ENCODE measurements at places on chromosomes 7 and 10.
A peak's percentile ranks its signal among the peaks of the same experiment; 100 is the strongest.

DNA sequence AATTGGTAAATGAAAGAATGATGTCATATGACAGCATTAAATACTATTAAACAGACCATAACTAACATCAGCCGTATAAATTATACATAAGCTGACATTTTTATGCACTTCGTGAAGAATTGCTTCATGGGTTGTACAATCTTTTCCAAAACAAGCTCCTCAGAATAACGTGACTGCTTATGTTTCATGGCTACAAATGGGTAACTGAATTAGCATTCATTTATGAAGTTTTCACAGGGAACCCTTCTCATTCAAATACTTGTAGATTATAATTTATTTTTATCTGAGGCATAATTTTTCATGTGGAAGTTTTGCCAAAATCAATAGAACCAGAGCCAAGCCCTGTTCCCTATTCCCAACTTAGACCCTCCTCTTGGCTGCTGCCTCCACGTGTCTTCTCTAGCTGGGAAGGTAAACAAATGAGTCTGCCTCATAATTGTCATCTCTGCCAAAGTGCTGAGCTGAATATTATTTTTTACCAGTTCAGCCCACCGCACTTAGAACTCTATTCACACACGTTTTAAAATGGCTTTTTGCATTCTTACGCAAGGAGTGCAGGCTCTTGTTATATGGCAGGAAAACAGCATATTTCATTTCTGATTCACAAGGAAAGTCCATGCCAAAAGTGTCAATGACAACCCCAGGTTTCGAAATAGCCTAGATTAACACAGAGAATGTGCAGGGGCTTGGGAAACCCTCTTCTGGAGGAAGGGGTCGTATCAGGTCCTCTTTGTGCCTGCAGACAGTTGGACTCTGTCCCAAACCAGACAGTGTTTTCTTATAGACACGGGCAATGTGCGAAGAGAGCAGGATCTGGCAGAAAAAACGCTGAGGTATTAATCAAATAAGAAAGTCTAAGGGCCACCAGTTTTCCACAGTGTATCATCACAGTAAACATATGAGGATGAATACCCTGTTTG is 370.7 kb upstream of the MGMT start:
- peak; percentile 77 for DNase-seq

- DNase-seq, result no peak
Observed at GRCh38 chr7:109950821-109951564, 1139.9 kb upstream of the LRRN3 start.

- no peak for DNase-seq
Observed at GRCh38 chr7:111476586-111477293, 85.6 kb downstream of the IMMP2L start.

DNA sequence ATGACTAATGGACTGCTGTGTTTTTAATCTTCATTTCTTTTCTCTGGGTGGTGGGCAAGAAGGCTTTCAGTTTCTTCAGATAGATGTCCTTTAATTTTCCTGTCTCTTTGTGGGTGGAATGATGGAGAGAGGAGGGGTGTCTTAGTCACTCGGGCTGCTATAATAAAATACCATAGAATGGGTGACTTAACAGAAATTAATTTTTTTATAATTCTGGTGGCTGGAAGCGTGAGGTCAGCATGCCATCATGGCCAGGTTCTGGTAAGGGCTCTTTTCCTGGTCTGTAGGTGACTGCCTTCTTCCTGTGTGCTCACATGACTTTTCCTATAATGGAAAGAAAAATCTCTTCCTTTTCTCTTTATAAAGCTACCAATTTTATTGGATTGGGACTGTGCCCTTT is 6.3 kb downstream of the RSBN1L start:
- DNase-seq, result no peak

DNA sequence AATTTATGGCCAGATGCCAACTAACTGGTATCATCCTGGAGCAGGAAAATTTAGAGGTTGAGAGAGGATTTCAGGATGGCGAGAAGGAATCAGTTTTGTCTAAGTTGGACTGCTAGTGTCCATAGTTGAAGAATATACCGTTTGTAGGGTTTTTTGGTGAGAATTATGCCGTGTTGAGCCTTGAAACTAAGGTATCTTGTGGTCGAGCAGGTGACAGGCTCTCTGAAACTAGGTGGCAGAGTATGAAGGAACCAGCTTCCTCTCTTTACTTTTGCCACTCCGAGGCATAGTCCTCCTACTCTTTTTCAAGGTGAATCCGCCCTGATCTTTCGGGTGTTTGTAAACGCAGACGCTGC is 9.7 kb downstream of the MDFIC start:
- DNase-seq, result no peak

- DNase-seq, result peak; percentile 40
Observed at GRCh38 chr7:140674356-140674800, 1.6 kb downstream of the ADCK2 start.

DNA sequence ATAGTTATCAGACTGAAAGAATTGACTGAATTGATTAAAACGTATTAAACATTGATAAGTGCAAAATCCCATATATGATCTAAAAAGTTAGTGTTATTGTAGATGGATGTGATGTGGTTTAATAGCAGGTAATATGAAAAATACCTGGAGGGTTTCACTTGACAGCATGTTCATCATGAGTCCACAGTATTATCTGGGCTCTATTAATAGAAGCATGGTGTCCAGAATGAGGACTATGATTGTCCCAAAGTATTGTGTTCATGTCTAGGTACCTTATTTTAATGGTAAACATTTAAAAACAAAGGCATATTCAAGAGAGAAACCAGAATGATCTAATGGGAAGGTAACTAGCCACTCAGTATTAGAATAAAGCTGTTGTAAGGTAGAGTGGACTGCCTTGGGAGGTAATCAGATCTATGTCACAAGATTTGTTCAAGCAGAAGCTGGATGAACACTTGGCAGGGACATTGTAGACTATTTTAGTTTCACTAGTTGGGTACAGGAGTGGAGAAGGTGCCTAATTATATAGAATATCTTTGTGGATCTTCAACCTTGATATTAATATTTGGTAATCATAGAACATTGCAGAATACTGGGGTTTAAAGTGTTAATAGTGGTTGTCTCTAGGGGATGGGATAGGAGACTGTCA is 43.5 kb downstream of the MCU start:
- no peak for DNase-seq

DNA sequence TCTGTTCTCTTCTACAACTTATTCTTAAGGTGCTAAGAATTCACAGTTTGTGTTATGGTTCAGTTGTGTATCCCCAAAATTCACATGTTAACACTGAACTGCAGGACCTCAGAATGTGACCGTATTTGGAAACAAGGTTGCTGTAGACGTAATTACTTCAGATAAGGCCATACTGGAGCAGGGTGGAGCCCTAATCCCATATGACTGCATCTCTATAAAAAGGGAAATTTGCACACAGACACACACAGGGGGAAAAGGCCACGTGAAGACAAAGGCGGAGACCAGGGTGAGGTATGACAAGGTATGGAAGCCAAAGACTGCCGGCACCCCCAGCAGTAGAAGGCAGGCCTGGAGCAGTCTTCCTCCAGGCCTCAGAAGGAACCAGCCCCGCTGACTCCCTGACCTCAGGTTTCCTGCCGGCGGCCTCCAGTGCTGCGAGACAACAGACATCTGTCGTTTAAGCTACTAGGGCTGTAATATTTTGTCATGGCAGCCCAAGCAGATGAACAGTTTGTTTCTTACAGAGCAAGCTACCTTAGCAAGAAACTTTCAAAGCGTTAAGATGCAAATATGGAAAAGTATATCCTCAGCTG is 98.7 kb downstream of the PROSER2 start:
- DNase-seq, result no peak

GRCh38 chr10:112434988-112435619 is 11.6 kb downstream of the ZDHHC6 start:
- DNase-seq, result no peak

- no peak for DNase-seq
Observed at GRCh38 chr10:118694848-118695247, 59.9 kb downstream of the CACUL1 start.

DNA sequence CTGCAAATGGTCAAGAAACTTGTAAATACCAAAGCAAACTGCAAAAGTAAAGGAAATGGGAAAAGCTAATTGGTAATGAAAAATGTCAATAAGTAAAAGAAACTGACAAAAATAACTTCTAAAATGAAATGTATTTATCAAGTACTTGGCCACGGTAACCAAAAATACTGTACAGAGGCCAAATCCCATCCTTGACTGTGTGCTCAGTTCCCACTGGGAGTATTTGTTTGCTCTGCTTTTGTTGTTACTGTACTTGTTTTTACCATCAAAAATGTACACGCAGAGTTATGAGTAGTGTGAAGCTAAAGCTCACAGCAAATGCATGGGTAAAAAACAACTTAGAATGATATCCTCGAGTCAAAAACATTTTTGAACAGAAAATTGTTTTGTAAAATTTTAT is 31.1 kb downstream of the ENKUR start:
- no peak for DNase-seq

DNA sequence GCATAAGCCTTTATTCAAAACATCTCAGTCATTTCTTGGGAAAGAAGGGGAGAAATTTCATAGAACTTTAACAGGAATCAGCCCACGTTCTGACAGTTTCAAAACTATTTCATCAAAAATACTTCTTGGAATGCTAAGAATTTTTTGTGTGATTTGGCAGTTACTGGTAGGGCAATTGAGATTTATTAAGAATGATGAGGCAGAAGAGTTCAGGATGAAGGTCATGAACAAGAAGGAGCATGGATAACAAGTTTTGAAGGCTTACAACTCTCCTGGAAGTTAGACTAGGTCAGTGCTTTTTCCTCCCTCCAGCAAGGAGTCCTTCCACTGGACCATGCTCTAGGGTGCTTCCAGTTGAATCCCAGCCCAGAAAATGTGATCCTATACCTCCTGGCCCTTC is 569.9 kb downstream of the ANKRD7 start:
- no peak for DNase-seq
